ENCODE measurements at places on chromosomes 3 and 15.

DNA sequence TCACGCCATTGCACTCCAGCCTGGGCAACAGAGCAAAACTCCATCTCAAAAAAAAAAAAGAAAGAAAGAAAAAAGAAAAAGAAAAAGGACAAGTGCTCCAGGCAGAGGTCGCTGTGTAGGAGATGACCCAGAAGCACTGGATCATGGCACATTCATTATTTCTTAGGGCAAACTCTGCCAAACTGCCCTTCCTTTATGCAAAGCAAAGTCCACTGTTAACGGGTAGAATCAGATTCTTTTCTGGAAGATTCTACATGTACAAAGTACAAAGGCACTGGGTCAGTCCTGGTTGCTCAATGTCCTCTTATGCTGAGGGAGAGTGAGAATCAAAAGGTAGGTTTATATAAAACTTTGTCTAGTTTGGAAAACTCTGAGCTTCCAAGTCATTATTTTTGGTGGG, 144.9 kb downstream of the FEZF2 start:
- DNase-seq: no peak

DNA sequence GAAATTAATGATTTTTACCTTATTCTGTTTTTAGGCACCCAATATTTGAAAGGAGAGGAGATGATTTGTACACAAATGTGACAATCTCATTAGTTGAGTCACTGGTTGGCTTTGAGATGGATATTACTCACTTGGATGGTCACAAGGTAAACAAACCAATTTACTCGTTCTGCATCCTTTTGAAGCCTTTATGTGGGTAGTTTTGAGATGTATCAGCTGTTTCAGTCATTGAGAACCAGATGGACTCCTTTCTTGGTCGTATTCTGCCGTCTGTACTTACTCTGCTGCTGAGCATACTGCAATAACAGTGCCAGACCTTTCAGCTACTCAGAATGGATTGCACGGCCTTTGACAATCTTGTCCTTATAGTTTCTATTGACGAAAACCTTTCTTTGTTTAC, 13.3 kb downstream of the DNAJB11 start:
- DNase-seq: no peak

GRCh38 chr3:115341208-115341607, 194.1 kb upstream of the ZBTB20 start:
- no peak for DNase-seq

DNA sequence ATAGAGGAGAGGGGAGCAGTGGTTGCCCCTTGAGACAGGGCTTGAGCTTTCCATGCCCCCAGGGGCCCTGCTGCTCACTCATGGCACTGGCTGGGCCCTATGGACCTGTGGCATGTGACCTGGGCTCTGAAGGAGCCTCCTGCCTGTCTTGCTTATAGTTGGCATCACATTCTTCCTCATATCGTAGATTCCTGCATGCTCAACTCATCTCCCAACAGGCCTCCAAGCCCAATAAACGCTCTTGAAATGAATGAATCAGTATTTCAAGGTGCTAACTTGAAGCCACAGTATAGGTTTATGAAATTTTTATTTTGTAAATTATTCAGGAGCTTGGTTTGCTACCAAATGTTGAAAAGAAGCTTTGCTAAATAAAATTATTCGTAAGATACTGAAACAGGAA, 93.3 kb upstream of the SLC7A14 start:
- DNase-seq: no peak

GRCh38 chr15:40909662-40910630, 15.7 kb downstream of the VPS18 start:
- DNase-seq: no peak

DNA sequence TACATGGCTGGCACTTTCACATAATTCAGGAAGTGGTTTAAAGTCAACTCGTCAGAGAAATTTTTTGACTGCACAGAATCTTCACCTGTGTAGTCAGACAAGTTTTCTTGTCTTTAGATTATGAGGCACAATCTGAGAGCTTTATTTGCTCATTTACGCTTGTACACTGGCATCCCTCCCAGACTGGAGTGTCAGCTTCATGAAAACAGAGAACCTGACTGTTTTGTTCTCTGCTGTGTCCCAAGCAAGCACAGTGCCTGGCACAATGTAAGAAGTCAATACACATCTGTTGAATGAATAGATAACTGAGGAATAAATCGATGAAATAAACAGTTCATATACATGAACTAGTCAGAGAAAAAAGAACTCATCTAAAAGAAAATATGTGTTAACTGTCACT, 846.1 kb upstream of the CFAP20DC start:
- no peak for DNase-seq

GRCh38 chr3:85455561-85456200, 496.9 kb downstream of the CADM2 start:
- no peak for DNase-seq

GRCh38 chr3:7962301-7962700, 539.3 kb upstream of the LMCD1 start:
- DNase-seq: no peak

GRCh38 chr3:197463279-197463678, 92.5 kb downstream of the BDH1 start:
- no peak for DNase-seq

DNA sequence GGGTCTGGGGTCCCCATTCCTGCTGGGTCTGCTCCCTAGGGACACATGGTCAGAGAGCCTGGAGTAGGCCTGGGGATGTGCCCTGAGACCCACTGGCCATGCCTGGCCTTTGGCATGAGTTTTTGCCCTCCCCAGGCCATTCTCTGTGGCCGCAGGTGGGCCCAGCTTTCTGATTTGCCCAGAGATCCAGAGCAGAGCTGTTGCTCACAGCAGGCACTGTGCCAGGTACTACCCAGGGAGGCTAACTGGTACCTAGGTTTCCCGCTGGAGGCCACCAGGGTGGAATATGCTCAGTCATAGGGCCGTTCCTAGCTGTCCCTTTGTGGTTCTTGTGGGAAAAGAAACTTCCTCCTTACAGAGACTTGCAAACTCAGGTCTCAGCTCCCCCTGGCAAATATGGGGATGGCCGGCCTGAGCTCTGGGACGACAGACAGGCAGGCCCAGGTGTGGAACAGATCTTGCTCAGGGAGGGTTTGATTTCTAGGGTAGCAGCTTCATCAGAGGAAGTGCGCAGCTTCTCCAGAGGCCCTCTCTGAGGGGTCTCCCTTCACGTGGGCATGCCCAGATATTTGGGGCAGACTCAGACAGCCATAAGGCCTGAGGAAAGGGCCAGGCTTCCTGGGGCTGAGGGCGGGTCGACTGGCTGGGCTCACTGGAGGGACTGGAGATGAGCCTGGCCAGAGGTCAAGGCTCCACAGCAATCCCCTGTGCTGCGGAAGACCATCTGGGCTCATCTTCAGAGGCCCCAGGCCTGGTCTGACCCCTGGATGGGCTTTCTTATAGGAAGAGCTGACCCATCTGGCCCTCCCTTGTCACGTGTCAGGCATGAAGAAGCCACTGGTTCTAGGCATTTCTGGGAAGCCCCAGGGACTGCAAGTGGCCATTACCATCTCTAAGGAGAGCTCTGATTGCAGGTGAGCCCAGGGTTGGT, 28.0 kb downstream of the ACAA1 start:
- DNase-seq: no peak

DNA sequence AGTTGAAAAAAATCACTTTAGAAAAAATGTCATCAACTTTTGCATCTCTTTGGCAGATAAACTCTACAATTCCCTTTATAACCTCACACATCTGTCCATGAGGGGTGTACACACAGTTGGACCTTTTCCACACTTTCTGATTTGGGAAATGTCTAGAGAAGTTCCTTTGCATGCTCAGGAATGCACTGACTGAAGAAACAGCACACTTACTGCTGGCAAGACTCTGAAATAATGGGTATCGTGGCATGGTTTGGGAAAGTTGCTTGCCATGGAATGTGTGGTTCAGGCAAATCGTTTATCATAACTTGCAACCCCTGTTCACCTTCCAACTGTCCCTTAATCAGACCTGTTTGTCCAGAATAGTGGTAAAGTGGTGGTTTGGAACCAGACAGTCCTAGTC, 135.3 kb upstream of the TGFBR2 start:
- no peak for DNase-seq

GRCh38 chr15:101266034-101266433, 11.3 kb downstream of the SELENOS start:
- DNase-seq: no peak

DNA sequence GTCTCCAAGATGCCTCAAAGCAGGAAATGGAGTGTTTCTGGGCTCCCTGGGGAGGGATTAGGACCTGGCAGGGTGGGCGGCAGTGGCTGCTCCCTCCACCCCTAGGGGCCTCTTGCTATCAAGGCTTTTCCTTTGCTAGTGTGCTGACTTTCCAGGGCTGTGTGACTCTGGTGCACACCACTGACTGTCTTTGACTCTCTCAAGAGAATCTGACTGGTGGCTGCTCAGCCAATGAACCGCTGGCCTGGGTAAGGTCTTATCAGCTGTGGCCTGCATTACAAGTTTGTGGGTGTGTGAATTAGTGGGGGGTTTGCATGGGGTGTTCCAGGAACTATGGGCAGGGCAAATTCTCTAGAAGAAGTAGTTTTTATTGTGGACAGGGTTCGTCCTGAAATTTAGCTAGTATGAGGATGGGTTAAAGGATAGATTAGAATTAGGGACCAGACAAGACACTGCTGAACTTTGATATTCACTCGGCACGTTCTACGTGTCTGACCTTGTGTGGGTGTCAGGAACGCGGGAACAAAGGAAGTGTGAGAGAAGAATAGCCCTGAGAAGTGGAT, 29.5 kb downstream of the SIAH2 start:
- no peak for DNase-seq

- DNase-seq: no peak
Measured at GRCh38 chr15:90465930-90466567, 63.7 kb upstream of the CRTC3 start.

DNA sequence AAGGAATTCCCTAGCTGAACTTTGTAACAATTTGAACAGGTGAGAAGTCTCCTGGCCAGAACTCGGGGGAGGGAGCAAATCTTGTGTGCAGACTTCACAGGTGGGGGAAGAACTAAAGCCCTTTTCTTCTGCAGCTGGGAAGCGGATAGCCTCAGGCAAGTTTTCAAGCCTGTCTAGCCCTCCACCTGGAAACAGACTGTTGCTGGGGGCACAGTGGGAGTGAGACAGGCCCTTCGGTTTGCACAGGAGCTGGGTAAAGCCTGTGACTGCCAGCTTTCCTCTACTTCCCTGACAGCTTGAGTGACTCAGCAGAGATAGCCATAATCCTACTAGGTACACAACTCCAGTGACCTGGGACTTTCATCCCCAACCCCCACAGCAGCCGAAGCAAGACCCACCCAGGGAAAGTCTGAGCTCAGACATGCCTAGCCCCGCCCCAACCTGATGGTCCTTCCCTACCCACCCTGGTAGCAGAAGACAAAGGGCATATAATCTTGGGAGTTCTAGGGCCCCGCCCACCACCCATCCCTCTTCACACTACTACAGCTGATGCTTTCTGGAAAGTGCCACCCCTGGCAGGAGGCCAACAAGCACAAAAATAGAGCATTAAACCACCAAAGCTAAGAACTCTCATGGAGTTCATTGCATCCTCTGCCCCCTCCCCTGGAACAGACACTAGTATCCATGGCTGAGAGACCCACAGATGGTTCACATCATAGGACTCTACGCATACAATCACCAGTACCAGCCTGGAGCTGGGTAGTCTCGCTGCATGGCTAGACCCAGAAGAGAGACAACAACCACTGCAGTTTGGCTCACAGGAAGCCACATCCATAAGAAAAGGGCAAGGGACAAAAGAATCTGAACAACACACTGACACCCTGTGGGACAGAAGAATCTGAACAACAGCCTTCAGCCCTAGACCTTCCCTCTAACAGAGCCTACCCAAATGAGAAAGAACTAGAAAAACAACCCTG, 479.0 kb downstream of the RAP2B start:
- DNase-seq: no peak

GRCh38 chr15:90905306-90906180, 2.4 kb downstream of the MAN2A2 start:
- DNase-seq: no peak

- no peak for DNase-seq
Measured at GRCh38 chr15:31155151-31155550, 53.6 kb upstream of the TRPM1 start.

- DNase-seq: no peak
Measured at GRCh38 chr15:52697051-52697450, 17.9 kb upstream of the ATOSA start.

DNA sequence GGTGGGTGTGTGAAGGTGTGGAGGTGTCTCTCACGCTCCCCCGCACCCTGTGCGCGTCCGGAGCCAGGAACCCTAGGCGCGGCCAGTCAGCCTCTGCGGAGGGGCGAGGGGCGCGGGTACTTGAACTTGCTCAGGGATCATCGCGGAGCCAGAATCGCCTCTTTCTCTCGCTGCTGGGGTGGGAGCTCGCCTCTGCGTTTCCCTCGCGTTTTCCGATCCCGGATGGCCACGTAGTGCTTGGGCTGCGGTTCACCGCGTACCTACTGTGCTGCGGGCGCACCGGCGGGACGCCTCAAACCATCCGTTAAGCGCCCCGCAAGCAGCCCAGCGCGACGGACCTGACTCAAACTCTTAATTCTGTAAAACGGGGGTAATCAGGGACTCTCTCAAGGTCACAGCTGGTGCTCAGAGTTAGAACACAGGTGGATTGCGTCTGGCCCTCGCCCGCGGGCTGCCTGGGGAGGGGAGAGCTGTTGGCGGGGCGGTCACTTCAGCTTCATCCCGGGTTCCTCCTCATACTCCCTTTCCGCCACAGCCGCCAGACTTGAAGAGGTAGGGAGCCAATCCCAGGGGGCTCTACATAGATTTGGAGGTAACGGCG, 686 bp downstream of the MYRIP start:
- no peak for DNase-seq

DNA sequence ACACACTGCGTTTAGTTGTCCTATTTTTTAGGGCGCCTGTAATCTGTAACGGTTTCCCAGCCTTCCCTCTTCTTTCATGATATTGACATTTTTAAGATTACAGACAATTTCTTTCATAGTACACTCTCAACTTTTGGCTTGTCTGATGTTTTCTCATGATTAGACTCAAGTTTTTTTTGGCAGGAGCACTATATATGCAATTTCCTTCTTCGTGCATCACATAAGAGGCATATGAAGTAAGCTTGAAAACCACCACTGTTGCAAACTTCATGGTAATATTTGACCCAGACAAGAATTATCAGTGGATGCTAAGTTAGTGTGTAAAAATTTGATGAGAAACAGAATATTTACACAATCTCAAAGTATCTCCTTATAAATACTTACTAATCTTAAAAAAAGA, 119.2 kb upstream of the CMC1 start:
- no peak for DNase-seq

- DNase-seq: no peak
Measured at GRCh38 chr3:87309601-87310000, 33.2 kb upstream of the POU1F1 start.

DNA sequence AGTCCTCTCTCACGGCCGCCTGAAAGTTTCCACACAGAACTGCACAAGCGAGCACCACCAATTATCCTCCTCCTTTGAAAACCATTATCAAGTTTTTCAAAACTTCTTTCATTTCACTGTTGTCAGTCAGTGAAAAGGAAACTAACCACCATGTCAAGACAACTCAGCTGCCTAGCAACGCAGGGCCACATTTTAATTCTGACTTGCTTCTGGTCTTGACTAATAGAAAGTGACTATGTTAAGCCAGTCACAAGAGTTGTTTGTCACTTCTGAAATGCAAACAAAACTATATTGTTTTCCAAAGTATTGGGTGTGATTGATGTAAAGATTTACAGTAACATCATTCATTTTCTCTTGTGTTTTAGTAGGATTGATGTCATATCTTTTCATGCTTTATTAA, 612.8 kb upstream of the AGTR1 start:
- DNase-seq: no peak

Measured in stimulated activated CD8-positive, alpha-beta memory T cell treated with anti-CD3 and anti-CD28 coated beads, Interleukin-4, amount 100 ng/mL, for 1 hour (primary cell).